ENCODE measurements at places on chromosomes 6 and 20. TPM values are rescaled to one million over a fixed set of nuclear protein-coding genes. Genes with fewer than 3 reads are reported as not detected.

Gene MCCD1
- not detected for total RNA-seq

Gene ARMC12
- not detected for total RNA-seq

Gene CBFA2T2
- 5.8 TPM for total RNA-seq

Gene ARFGEF3
- total RNA-seq = 4.3 TPM

Gene CFB
- total RNA-seq = 395 TPM

Gene PRICKLE4
- total RNA-seq = 11.7 TPM

Gene FOXQ1
- total RNA-seq = not detected

Gene TFAP2D
- total RNA-seq = not detected

Gene NRN1
- total RNA-seq = 18.6 TPM

Gene SPTLC3
- total RNA-seq = 9.7 TPM

Gene TBC1D7
- total RNA-seq = 11.3 TPM

Gene EPHA7
- 0.12 TPM for total RNA-seq

Gene PERP
- 7.6 TPM for total RNA-seq

Gene ANKEF1
- total RNA-seq = 4.3 TPM

Gene PTK6
- total RNA-seq = 0.28 TPM

Gene UST
- 20.8 TPM for total RNA-seq
